Central memory CD4-positive, alpha-beta T cell (primary cell): ENCODE measurements at places on chromosomes 4 and X.

DNA sequence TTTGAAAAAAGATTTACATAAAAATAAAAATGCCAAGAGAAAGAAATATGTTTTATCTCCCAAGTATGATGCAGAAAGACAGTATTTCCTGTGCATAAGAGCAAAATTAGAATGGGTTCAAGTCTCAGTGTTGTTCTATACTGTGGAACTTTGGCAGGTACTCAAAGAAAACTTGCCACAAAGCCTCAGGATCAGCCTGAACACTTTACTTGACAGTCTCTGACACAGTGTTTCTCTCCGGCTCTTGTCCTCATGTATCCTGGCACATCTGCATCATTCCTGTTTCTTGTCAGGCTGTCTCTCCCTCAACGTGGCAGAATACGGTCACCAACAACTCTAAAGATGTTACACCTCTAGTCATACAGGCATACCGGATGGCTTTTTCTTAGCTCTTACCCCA is 273.7 kb downstream of the ARHGAP24 start:
- no peak for DNase-seq

DNA sequence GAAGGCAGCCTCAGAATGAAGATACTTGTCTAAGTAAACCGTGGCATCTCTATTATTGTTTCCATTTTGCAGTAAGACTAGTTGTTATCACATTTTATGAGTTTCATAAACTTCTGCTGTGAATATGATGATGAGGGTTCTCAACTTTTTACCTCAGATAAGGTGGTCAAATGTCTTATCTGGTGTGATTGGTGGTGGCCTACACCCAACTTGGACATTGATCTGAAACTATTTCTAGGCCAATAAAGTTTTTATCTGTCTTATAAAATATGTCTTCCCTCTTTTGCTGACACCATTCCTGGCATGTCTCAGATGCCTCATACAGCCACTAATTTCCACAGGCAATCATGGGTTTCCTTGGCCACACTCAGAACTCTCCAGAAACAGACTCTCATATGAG is 480.3 kb upstream of the NR3C2 start:
- no peak for DNase-seq

DNA sequence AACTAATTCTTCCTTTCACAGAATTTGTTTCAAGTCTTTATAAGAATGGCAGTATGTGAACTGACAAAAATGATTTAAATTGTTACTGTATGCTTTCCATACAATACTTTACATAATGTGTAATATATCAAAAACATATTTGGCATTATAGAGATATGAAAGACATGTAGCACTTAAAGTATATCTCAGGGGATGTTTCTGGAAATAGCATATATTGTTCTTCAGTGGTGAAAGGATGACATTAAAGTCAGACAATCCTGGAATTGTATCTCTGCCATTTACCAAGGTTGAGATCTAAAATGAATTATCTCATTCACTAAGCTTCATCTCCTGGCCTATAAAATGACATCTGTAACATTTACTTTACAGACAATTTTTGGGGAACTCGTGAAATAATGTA is 358.4 kb upstream of the EPHA5 start:
- DNase-seq, result no peak

GRCh38 chrX:14758029-14758491 is 114.8 kb downstream of the FANCB start:
- DNase-seq, result no peak

GRCh38 chrX:47380268-47380667 is 9.9 kb downstream of the ZNF157 start:
- peak; percentile 85 for DNase-seq

GRCh38 chr4:19735012-19735411 is 516.7 kb upstream of the SLIT2 start:
- DNase-seq, result no peak

GRCh38 chr4:176789955-176790354 is 2.8 kb downstream of the VEGFC start:
- no peak for DNase-seq

- DNase-seq, result no peak
These were observed 187.3 kb upstream of the CXCL13 start for GRCh38 chr4:77418333-77418732.

GRCh38 chrX:68461576-68461975 is 28.3 kb upstream of the OPHN1 start:
- no peak for DNase-seq

GRCh38 chr4:167232805-167233684 is 1.2 kb downstream of the SPOCK3 start:
- no peak for DNase-seq

DNA sequence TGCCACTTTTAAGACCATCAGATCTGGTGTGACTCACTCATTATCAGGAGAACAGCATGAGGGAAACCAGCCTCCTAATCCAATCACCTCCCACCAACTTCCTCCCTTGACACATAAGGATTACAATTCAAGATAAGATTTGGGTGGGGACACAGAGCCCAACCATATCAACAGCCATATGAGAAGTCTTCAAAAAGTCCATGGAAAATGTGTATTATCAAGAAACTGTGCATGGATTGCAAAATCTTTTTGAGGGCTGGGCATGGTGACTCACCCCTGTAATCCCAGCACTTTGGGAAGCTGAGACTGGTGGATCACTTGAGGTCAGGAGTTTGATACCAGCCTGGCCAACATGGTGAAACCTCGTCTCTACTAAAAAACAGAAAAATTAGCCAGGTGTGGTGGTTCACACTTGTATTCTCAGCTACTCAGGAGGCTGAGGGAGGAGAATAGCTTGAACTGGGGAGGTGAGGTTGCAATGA is 17.8 kb upstream of the RPL39 start:
- no peak for DNase-seq

DNA sequence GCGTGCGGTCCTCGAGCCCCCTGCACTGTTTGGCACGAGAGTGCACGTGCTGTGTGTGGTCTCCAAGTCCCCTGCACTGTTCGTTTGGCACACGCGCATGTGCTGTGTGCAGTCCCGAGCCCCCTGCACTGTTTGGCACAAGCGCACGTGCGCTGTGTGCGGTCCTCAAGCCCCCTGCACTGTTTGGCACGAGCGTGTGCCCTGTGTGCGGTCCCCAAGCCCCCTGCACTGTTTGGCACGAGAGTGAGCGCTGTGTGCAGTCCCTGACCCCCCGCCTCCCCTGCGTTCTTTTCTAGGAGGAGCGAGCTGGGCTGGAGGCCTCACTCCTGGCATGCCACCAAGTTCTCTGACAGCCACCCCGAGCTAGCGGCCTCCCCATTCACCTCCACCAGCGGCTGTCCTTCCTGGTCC is 76.5 kb upstream of the CLDN34 start:
- no peak for DNase-seq

- no peak for DNase-seq
These were observed 153.4 kb upstream of the QRFPR start for GRCh38 chr4:121534187-121534586.

DNA sequence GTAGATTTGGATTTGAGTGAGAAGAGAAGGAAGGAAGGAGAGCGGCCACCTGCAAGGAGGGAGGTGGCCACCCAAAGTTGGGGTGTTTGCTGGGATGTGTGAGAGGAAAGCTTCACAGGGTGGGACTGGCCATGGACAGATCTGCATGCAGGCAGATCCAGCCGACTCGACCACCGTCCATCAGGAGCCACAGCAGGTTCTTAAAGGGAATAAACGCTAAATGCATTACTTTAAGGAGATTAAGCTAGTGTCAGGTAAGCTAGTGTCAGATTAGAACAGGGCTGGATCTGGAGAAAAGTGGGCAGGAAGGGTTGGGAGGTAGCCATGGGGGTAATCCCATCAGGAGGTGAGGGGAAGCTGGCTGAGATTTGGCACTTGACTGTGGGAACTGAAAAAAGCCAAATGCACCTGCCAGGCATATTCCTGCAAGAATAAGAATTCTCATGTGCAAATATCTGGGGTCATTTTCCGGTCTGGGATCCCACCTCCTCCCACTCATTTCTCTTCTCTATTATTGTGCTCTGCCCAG is 79.6 kb downstream of the MGST2 start:
- DNase-seq, result no peak

DNA sequence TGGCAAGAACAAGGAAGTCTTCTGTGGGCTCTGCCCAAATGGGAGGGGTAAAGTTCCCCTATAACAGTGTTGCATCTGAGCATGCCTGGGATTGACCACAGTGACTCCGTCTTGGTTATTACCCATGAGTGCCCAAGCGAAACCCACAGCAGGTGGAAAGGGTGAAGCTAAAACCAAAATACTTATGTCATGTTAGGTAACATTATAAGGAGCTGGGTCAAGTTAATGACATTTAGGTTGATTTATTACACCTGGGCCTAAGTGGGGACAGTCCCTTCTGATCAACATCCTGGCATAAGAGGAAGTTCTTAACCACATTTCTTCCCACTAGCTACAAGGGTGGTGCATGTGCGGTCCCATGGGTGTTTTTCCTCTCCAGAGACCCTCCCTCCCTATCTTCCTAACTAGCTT is 1.3 kb upstream of the ZNF732 start:
- DNase-seq, result no peak

- DNase-seq, result no peak
These were observed 258.8 kb upstream of the GNPDA2 start for GRCh38 chr4:44985152-44985551.

DNA sequence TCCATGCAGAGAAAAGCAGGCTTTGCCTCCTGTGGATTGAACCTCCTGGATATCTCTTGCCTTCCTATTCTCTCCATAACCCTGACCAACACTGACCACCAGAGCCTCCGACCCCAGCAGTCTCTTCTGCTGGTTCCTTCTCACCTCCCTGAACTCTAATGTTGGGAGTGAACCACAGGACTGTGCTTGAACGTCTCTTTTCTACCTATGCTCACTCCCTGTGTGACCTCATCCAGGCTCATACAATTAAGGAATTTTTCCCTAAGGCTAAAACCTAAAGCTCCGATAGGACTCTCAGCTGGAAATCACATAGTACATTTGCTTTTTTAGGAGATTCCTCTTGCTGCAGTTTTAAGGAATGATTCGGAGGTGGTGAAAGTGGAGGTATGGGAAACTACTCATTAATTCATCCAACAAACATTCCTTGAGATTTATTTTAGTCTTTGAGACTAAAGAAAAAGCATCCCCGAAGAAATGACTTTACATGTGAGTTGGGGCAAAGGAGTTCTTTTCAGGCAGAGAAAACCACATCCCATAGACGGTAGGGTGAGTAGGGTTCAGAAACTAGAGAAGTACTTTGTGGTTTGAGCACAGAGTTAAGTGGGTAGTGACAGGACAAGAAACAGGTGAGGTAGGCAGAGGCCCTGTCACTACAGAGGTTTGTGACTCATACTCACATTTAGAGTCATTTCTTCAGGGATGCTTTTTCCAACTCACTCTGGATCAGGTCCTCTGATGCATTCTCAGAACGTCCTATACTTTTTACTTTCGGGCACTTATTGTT is 30.8 kb downstream of the NDNF start:
- DNase-seq, result peak; percentile 19

- peak; percentile 28 for DNase-seq
These were observed 12.1 kb upstream of the CC2D2A start for GRCh38 chr4:15457406-15458201.

- DNase-seq, result peak; percentile 4
These were observed 650.2 kb upstream of the DIPK2B start for GRCh38 chrX:45850775-45851433.

GRCh38 chr4:153573221-153573620 is 107.1 kb downstream of the TMEM131L start:
- no peak for DNase-seq

GRCh38 chr4:53576676-53577372 is 14.5 kb downstream of the LNX1 start:
- no peak for DNase-seq

DNA sequence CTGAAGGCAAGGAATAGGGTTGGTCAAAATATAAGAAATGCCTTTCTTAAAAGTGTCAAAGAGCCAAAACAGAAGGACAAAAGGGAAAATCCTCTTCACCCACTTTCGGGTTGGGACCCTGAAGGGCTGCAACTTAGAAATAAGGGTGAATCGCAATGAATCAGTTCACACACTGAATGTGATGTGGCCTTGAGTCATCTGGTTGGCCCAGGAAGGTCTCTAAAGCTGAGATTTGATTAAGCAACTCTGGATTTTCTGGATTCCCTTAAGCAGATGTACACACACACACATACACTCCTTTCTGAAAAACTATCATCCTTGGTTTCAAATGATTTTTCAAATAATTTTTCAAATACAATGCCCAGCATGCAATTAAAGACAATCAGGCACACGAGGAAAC is 13.1 kb downstream of the TAB3 start:
- DNase-seq, result no peak

GRCh38 chr4:4560642-4561041 is 18.8 kb upstream of the STX18 start:
- DNase-seq, result no peak

DNA sequence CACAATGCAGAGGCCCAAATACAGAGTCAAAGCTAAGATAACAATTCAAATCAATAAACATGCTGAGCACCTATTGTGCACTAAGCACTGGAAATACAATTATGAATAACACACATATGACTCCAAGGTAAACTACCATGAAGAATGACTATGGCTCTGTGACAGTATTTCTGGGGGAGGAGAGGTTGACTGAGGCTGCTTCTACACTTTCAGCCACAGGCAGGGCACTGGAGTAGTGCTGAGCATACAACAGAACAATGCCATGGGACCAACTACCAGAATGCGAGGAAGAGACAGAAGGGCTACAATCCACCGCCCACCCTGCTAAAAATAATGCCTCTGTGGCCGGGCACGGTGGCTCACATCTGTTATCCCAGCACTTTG is 13.7 kb downstream of the TEC start:
- no peak for DNase-seq

GRCh38 chr4:75634951-75635350 is 4.6 kb upstream of the CDKL2 start:
- no peak for DNase-seq

GRCh38 chr4:146381263-146381872 is 140.4 kb downstream of the SLC10A7 start:
- no peak for DNase-seq

GRCh38 chrX:155086961-155087735 is 15.8 kb downstream of the BRCC3 start:
- DNase-seq, result no peak

DNA sequence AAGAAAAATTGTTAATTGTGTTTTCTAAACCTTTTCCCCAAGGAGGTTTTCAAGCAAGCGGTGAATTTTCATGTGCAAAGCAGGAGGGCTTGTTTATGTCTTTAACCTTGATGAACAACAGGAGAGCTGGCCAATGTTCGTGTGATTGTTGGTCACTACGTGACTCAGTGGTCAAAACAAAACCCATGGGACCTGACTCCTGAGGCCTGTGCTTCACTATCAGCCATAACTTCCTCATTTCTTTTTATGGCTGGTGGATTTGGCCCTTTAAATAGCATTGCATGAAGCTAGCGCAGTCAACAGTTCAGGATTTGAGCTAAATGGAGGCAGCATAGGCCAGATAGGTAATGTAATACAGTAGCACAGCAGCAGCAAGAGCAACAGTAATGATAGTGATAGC is 80.5 kb downstream of the MID1IP1 start:
- DNase-seq, result no peak

- DNase-seq, result no peak
These were observed 999.5 kb upstream of the INTU start for GRCh38 chr4:126633306-126633705.
